ENCODE measurements at places on chromosomes 4 and X.

GRCh38 chr4:123520325-123520724 lies 123.7 kb downstream of the SPRY1 start:
- DNase-seq, result no peak

- no peak for DNase-seq
Observed at GRCh38 chrX:38192007-38192810, 28.5 kb downstream of the SRPX start.

DNA sequence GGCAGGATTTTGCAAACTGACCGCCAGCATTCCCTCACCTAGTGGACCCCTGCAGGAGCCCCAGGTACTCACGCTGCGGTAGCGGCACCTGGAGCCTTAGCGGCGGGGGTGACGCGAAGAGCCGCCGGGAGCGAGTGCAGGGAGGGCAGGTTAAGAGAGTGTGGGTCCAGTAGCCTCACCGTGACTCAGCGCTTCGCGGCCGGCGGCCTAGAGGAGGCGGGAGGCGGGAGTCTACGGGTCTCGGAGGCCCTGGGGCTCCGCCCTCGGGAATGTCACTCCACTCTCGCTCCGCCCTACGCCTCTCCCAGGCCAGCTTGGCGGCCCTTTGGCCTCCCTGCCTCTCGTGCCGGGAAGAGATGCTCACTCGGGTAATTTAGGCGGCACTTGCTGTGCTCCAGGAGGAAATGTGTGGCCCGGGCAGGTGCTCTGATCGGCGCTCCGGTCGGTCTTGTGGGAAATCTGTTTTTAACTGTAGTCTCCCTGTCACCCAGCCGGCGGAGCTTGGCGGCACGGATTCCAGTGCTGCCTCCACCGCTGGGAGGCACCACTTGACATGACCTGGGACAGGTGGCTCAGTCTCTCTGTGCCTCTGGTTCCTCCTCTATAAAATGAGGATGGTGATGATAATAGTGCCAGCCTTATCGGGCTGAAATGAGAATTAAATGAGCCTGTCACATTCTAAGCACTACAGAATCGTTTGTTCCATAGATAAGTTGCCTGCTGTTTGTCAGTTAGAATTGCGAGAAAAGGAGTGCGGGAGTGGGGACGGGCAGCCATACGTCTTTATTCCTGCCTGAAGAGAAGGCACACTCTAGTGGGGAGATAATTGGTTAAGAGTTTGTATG lies at the start of gene PIR:
TSS of gene PIR (minus strand) at position 216 of the 845 bp plus-strand sequence. CDS start 2,076 bp downstream, outside the sequence.
- DNase-seq, result peak; percentile 86

DNA sequence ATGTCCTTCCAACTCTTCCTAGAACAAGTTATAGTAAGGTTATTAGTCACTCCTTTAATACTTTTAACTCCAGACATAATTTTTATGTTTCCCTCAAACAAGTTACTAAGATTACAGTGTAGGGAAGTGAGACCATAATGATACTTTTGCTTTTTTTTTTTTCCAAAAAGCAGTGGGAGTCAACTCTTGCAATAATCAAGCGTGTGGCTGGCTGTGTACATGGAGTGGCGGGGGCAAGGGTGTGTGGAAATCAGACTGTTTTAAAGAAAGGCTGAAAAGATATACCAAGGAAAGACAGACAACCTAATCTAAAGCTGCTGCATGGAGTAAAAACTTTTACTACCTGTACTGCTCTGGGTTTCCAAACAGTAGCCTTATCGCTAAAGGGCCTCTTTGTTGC lies 4.1 kb downstream of the NOA1 start:
- DNase-seq, result no peak

DNA sequence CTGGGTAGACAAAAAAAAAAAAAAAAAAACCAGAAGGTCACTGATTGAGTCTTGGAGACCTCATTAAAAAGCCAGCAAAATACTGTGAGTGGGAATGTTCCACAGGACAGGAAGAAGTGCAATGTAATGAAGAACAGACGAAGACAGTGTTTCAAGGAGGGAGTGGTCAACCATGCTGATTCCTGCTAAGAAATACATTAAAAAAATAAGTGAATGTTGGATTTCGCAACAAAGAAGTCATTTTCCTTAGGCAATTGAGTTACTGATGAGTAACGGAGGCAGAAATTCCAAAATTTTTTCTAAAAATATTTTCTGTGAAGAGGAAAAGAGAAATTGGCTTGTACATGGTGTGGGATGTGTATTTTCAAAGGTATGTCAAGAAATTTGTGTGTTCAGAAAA lies 94.3 kb upstream of the FAM47B start:
- no peak for DNase-seq

DNA sequence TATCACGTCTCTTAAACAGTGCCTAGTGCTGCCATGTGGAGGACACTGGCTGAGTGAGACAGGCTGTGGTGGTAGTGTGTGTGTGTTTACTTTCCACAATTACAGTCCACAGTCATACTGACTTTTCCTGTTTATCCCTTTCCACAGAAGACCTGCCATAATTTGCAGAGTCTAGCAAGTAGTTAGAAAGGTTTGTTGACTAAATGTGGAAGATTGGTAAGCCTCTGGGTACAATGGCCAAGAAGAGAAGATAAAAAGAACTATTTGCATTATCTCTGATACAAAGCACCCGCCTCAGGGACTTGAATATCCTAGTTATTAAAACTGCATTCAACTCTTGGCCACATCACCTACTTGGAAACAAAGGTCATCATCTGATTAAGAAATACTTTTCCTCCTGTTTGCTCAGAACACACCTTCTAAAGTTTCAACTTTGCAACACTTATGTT lies 89.1 kb downstream of the FAM13A start:
- no peak for DNase-seq

DNA sequence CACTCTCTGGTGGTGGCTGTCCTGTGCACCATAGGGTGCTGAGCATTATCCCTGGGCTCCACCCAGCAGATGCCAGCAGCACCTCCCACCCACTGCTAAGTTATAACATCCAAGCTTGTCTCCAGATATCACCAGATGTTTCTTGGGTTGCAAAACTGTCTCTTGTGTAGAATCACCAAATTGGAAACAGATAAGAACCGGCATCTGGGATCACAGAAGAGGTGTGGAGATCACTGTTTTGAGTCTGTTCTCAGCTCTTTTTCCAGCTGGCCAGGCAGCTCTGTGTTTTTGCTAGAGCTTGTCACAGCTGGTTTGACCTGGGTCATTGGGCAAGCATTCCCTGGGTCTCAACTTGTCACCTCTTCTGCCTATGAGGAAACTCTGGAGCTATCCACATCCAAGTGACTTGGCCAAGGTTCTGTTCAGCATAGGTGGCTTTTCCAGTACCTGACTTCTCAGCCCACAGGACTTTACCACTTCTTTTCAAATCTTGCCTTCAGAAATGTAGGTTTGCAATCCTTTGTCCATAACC lies 15.3 kb upstream of the PUDP start:
- DNase-seq, result no peak

- peak; percentile 20 for DNase-seq
Observed at GRCh38 chr4:153759407-153760316, at the start of gene RNF175. TSS of gene RNF175 (minus strand) at chr4:153760024. CDS start at chr4:153759862, 162 bp downstream.

GRCh38 chr4:177271091-177271490 lies 38.6 kb upstream of the NEIL3 start:
- DNase-seq, result no peak

DNA sequence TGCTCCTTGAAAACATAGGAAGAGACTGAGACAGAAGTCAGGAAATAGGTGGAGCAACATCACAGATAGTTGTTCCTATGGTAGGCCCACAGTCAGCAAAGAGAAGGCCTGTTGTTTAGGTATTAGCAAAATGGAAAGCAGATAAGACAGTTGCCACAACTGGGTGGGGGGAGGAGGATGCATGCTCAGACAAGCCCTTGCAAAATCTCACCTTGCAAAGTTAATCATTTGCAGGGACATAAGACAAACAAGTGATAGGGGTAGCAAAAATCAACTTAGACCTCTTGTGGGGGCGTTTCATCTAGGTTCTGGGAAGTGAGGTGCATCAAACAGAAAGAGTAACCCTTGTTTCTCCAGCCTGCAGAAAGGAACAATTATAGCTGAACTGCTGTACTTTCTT lies 30.7 kb downstream of the SERPINA7 start:
- DNase-seq, result no peak

DNA sequence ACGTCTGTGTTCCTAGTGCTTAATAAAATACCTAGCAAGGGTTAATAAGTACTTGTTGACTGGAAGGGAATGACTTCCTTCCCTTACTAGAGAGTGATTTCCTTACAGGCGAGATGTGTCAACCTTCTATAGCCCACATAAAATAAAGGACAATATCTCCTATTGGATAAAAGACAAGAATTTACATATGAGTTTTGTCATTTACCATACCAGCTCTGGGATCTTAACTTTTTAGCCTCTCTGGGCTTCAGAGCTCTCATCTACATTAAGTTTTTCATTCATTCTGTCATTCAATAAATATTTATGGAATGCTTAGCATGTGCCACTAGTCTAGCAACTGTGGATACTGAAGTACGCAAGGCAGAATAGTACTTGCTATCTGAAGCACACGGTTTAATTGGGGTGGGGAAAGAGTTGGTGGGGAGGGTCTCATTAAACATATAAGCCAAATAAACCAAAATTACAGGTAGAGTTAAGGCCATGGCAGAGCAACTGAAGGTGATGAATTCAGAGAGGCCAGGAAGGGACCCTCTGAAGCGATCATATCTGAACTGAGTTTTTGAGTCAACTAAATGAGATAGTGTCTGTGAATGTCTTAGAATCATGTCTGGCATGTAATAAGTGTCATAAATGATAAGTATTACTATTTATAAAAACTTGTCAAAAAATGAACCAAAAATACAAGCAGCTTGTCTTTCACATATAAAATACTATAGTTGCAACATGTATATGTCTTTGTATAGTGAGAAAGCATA lies 91.6 kb upstream of the BMP2K start:
- no peak for DNase-seq

GRCh38 chr4:121200795-121201472 lies 36.8 kb upstream of the TNIP3 start:
- no peak for DNase-seq

- no peak for DNase-seq
Observed at GRCh38 chrX:35046660-35047296, 104.2 kb downstream of the FAM47B start.

DNA sequence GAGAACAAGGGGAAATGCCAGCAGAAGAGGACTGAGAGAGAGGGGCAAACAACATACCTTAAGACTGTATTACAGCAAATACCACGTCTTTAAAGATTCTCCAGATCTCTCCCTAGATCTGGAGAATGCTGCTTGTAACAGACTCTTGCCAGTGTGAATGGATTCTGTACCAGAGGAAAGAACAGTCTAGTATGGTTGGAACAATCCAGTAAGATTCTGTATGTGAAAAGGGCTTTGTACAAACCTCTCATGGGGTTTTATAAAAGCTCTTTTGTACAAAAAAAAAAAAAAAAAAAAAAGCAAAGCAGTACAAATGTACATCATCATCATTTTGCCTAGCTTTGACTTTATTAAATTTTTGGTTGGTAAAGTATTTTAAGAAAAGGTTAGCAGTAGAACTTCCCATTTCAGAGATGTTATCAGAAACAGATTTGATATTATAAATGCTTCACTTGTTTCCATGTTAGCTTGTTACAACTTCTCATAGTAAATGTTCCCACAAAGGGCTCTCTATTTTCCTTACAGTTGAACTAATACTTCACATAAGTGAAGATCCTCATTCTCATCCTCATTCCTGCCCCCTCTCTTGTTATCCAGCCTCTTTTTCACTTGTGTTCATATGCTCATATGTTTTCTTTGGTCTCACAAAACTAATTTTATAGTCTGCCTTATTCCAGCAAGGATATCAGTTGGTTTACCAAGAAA lies 144.2 kb downstream of the EDA start:
- DNase-seq, result no peak

DNA sequence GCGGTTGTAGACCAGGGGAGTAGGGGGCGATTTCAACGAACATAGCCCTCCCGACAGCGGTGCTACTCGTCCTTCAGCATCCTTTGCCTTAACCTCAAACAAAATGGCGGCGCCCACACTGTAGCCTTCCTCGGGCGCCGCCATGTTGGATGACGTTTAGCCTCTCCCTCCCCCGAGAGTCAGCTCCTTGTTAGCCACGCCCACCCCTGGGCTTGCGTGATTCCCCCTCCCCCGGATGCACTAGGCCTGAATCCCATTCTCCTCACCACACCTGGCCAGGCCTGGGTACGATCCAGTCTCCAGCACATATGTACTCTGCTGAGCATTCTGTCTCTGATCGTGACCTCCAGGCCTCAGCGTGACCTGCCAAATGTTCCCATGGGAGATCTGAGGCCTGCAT lies 49.0 kb upstream of the ZNF157 start:
- peak; percentile 3 for DNase-seq

GRCh38 chr4:127988638-127989037 lies 23.4 kb downstream of the ABHD18 start:
- no peak for DNase-seq

GRCh38 chr4:56512166-56512565 lies 6.6 kb downstream of the ARL9 start:
- no peak for DNase-seq

- DNase-seq, result no peak
Observed at GRCh38 chr4:65971686-65972085, 301.4 kb upstream of the EPHA5 start.

- DNase-seq, result no peak
Observed at GRCh38 chr4:74412225-74412624, 32.7 kb upstream of the AREG start.

DNA sequence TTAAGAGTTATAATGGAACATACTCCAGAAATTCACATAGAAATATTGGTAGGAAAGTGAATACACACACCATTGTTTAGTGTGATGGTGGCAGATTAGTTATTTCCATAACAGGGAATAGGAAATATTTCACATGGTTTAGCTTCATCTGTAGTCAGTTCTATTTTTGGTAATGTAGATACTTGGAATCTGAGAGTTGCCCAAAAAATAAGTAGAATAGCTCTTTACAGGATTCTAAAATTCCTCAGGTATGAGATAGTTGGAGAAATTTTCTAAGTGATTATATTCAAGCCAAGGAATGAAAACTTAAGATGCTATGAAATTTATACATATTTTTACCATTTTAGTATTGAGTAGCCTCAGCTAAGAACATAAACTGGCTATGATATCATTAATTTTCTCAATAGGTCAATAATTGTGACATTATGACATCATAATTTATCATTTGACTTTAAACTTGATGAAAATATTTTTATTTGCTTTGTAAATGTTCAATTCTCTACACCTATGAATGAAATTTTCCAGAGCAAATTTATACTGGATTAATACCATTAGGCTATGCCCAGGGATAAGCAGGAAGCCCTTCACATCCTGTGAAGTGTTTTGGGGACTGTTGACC lies 35.8 kb downstream of the CPEB2 start:
- DNase-seq, result no peak

- DNase-seq, result no peak
Observed at GRCh38 chrX:151676196-151676595, 19.1 kb upstream of the PRRG3 start.

GRCh38 chr4:22514001-22514400 lies 1.9 kb downstream of the ADGRA3 start:
- no peak for DNase-seq

- DNase-seq, result no peak
Observed at GRCh38 chrX:82141942-82142341, 940.0 kb downstream of the SH3BGRL start.

- no peak for DNase-seq
Observed at GRCh38 chr4:182221987-182222386, 21.2 kb upstream of the TENM3 start.

GRCh38 chr4:123777373-123777772 lies 380.8 kb downstream of the SPRY1 start:
- no peak for DNase-seq

GRCh38 chr4:179125870-179126269 lies 1683.6 kb upstream of the AGA start:
- DNase-seq, result no peak

GRCh38 chr4:87848622-87849351 lies 16.0 kb downstream of the MEPE start:
- DNase-seq, result peak; percentile 9
